ENCODE measurements at places on chromosomes 2 and 18.

- no peak for DNase-seq
Observed at GRCh38 chr2:65489269-65489668, 56.9 kb upstream of the SPRED2 start.

- DNase-seq = no peak
Observed at GRCh38 chr2:203772456-203773165, 66.2 kb downstream of the CD28 start.

- no peak for DNase-seq
Observed at GRCh38 chr18:80126797-80127196, 17.7 kb downstream of the ADNP2 start.

DNA sequence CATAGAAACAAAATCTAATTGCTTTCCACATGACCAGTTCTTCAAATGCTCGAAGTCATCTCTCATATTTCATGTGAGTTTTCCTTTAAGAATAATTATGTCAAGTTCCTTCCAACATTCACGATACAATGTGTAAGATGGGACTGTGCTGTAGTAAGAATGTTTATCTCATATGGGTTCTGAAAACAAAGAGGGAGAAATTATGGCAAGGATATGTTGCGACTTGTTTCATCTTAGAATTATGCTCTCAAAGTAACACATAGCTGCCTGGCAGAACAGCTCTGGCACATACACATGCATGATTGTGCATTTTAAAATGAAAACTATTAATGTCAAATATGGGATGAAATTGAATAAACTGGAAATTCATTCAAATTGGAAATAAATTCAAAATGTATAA is 314.8 kb upstream of the ACVR2A start:
- DNase-seq = no peak

GRCh38 chr2:241571821-241572620 is 13.5 kb downstream of the BOK start:
- no peak for DNase-seq

- DNase-seq = no peak
Observed at GRCh38 chr2:161422816-161423403, 6.8 kb downstream of the TBR1 start.

DNA sequence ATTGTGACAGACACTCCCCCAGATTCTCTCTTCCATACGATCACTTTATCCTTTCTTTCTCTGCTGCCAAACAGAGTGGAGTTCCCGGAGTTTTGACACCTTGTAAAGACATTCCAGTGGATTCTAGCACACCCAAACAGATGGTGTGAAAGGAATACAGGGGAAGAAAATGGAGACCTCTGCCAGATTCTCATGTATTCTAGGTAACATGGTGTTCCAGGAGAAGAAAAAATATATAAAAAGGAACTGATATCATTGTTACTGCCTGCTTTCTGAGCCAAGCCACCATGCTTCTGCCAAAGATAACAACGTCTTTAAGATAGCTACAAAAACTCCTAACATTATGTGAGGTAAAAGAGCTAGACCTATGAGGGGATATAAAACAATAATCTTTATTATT is 136.5 kb downstream of the TXNL1 start:
- no peak for DNase-seq

- DNase-seq = no peak
Observed at GRCh38 chr2:180058993-180059392, 51.9 kb upstream of the CWC22 start.

DNA sequence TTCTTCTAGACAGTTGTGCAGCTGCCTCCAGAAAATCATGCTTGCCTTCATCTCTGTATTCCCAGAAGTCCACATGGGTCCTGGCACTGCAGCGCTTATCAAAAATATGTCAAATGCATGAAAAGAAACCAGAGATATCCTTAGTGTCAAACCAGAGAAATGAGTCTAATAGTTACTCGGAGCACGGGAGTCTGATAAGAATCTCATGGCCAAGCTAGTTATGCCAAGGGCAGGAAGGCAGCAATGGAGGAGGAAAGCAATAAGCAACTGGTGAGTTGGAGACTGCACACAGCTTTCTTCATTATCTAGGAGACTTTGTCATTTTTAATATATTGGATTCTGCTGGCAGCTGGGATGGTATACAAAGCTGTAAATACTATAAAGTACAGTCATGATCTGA is 38.6 kb downstream of the TRIB2 start:
- DNase-seq = no peak

DNA sequence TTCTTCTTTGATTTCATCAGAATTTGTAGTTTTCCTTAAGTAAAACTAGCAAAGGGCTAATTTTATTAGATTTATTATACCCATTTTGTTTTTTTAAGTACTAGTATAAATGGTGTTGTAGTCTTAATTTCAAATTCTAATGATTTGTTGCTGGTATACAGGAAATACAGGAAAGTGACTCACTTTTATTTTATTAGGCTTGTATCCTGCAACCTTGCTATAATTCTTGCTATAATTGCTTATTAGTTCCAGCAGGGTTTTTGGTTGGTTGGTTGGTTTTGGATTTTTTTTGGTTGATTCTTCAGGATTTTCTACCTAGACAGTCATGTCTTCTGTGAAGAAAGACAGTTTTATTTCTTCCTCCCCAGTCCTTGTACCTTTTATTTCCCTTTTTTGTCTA is 110.6 kb upstream of the IL1R2 start:
- DNase-seq = no peak

DNA sequence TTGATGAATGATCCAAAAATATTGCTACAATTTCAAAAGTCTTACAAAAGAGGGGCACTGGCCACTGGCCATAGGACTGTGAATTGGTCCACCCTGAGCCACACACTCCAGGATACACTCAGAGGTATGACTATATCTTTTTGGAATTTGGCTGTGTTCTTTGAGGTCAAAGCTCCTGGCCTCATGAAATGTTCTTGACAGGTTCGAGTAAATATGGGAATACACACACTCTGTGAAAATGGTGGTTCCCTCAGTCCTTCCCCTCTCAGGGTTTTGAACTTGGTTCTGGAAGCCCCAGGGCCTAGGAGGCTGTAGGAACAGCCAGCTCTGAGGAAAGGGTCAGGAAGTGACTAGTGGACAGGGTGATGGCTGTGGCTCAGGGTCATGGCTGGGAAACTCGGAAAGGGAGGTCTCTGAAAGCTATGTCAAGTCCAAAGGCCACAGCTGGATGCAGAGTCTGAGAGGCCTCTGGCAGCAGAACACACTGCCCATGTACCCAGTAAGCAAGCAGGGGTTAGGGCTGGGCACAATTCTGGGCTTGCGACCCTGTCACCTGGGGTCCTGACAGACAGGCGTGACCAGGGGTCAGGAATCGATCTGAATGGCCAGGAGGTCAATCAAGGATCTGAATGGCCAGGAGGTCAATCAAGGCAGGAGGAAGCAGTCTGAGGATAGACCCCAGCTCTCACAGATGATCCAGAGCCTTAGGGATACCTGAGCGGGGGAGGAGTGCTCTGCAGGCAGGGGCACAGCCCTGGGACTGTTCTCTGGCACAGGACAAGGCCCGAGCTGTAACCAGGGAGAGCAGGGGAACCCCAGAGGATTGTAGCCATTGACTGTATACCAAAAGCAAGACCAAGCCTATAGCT is 223.4 kb upstream of the SMAD2 start:
- no peak for DNase-seq

- no peak for DNase-seq
Observed at GRCh38 chr2:108701208-108701607, 18.1 kb upstream of the RANBP2 start.

GRCh38 chr2:169330555-169331198 is 31.7 kb downstream of the LRP2 start:
- no peak for DNase-seq

DNA sequence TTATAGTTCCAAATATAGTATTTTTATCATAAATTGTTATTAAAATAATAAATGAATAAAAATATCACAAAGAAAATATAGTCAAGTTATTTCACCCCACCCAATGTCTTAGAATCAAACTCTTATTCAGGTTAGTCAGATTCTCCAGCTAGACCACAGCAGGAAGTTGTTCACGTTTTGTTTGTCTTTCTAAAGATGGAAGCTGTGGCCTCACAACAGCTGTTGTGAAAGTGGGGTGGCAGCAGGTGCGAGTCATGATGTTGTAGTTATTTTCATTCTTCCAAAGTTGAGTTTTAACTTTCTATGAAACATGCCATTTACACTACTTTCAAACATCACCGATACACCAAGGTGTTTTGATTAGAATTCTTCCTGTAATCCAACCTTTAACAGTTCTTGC is 272.9 kb downstream of the SLC8A1 start:
- DNase-seq = no peak

DNA sequence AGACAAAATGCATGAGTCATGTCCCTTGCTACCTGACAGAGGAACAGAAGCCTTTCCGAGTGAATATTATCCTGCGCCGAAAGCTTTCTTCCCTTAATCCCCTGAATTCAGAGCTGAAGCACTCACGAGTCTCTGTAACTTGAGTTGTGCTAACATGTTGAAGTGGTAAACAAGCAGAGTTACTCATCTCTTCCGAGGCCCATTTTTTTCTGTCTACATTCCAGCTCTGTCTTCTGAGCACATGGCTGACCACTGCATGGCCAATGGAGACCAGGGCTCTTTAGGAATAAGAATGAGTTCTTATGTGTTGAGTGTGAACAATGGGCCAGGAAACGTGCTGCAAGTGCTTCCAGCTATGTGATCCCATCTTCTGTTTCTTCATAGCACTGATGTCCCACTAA is 73.1 kb upstream of the PID1 start:
- DNase-seq = no peak

DNA sequence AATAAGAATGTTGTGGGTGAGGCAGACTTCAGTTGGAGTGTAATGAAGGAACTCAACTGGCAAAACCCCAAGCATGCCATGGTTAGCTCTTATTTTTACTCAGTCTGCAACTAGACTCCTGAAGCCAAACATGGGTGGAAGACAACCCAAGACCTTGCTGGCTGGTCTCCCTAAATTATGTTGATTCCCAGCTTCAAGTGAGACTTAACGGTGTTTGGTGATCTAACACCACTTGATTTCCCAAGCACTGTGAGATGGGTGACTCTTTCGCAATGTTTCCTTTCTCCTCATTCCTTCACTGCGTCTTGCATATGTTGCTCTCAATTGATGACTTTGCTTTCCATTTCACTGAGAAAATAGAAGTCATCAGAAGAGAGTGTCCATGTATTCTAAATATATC is 693.1 kb downstream of the DCC start:
- DNase-seq = no peak

DNA sequence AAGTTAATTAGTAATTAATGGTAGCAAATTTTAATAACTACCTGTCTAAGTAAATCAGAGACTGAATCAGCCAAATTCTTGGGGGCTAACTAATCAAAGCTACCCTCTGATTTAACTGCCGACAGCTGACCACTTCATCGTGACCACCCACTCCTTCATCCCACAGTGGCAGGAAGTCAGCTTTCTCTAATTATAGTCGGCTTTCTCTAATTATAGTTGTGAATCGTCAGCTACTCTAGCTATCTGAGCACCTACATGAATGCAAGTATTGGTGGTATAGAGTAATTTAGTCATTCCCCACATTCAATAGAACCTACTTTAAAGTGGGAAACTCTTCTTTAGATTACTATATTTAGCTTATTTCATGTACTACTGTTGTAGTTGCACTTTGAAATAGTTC is 185.5 kb downstream of the PTGR3 start:
- DNase-seq = no peak

GRCh38 chr2:157076526-157077161 is 180.9 kb upstream of the GALNT5 start:
- no peak for DNase-seq

- no peak for DNase-seq
Observed at GRCh38 chr2:26780203-26780760, 5.6 kb upstream of the CENPA start.

DNA sequence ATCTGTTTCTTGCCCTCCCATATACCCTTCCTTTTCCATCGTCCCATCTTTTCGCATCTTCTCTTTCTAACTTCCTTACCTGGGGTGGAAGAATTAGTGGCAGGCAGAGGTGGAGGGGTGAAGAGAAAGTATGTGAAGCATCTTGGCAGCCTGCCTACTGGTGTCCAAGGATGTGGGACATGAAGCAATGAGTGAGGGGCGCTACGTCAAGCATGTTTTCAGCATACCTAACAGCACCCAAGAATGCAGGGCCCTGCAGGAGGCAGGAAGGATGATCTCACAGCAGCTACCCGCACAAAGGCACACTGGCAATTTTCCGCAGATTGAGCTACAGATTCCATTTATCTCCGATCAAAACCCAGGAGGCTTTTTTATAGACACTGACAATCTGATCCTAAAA is 42.2 kb downstream of the METTL4 start:
- no peak for DNase-seq

DNA sequence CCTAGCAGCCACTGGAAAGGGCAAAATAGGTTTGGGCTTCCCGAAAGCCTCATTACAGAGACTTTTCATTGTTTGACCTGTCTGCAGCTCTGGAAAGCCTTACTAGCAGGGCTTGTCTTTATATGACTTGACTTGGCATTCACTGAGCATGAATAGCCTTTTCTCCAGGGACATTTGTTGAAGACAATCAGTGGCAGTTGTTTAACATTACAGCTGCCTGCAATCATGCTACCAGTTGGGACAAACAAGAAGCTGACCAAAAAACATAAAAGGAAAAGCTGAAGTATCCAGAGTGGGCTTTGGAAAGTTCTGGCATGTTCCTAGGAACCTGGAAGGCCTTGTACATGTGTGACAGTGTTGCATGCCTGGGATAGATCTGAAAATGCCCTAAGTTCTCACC is 121.4 kb downstream of the KCNF1 start:
- DNase-seq = no peak

DNA sequence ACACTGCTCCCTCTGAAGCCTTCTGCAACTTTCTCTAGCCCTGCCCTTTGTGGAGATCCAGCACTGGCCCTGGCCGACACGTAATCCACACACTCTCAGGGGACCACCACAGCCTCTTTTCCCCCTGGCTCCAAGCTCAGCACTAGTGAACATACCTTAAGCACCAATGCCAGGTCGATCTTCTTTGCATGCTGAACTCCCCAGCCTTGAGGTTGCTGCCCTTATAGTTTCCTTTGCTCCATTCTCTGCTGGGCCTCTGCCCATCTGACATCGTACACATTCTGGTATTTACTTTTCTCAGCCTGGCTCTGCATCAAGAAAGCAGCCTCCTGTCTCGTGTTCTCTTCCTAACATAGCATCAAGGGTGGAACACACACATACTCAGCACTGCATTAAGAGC is 361.5 kb downstream of the LPIN1 start:
- no peak for DNase-seq

- DNase-seq = no peak
Observed at GRCh38 chr18:45231617-45232016, 383.7 kb upstream of the SLC14A2 start.

Data from hypothalamus (tissue), 51 donors.